ENCODE measurements at places on chromosomes 1 and 21.

GRCh38 chr1:161265305-161265704 lies 6.8 kb downstream of the PCP4L1 start:
- DNase-seq: no peak

- DNase-seq: no peak
Measured at GRCh38 chr1:115668579-115668978, 26.8 kb downstream of the VANGL1 start.

GRCh38 chr1:18535391-18536210 lies 54.9 kb downstream of the KLHDC7A start:
- no peak for DNase-seq

DNA sequence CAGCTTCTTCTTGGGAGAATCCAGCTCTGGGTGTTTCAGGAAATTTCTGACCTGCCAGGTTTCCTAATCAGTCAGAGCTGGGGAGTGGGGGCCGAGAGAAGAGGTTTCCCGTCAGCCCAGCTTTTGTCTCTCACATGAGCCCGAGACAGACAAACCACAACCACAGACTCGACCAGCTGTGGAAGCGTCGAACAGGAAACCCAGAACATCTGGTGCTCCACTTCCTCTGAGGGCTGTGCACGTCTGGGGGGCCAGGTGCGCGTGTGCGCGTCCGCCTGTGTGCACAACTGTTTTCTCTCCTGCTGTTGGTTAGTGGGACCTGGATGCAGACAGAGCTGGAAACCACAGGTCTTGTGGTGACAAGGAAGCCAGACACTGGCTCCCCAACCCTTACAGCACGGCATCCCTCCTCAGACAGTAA lies 113.0 kb upstream of the SLC25A33 start:
- DNase-seq: no peak

DNA sequence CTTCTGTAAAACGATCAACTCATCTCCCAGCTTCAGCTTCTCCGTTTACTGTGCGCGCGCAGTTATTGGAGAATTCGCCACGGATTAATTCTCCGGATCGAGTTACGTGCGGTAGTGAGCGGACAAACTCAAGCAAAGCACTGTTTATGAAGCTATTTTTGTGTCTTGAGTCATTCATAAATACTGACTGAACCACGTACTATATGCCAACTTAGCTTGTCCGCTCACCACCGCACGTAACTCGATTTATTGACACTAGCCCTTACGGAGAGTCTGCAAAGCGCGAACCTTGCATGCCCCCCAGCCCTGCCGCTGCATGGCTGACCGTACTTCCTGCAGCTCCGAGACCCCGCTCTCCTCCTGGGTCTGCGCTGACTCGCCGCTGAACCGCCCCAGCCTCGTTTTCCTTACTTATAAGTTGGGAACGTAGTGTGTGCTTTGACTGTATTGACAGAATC lies 773 bp downstream of the CHD1L start:
- DNase-seq: no peak

DNA sequence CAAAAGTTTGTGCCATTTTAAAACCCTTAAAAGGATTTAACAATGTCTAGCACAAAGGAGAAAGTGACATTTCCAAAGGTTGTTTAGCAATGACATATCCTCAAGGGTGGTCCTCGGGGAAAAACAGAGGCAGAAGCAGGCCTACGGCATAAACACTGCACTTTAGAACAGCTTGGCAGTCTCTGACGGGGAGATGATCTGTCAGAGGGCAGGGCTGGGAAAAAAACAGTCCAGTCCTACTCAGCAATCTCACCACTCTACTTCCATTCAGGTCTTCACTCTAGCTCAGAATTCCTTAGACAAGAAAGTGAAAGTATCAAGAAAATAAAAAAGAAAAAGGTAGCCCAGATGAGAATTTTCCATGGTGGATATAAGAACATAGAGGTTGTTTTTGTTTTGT lies 4.1 kb downstream of the CRYZ start:
- no peak for DNase-seq

GRCh38 chr1:188872376-188872775 lies 1605.3 kb downstream of the BRINP3 start:
- no peak for DNase-seq

DNA sequence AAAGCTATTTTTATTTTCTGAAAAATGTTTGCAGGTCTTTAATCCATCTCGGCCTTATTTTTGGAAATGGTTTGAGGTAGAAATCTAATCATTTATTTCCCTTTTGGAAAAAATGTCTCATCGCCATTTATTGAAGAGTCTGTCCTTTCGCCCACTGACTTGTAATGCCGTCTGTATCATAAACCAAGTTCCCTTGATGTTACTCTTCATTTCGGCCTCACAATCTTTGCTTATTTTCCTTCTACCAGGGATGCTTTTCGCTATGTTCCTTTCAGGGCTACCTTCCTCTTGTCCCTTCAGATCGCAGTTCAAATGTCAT lies 422 bp upstream of the RLF start:
- no peak for DNase-seq

DNA sequence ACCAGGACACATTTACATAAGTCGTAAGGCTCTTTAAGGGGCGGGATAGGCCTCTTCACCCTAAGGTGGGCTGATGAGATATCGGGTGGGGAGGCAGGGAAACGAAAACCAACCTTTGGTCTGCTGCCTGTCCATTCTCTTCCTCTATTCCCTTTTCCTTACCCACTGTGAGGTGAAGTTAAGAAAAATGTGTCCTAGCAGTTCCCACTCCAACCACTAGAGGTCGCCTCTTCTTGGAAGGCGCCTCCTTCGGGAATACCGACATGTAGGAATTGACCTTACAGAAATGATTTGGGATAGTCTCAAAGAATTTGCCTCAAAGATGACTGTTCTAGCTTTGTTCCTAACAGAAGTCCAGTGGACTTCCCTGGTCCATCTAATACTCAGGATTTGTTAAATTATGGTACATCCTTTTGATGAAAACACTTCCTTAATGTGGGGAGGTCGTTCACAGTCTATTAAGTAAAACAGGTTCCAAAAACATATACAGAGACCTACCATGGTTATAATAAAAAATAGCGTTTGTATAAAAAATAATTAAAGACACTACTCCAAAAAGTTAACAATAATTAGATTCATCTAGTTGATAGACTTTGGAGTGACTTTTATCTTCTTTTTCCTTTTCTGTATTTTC lies 14.1 kb downstream of the AZIN2 start:
- peak; percentile 74 for DNase-seq

GRCh38 chr1:189538271-189538670 lies 939.4 kb downstream of the BRINP3 start:
- DNase-seq: no peak

DNA sequence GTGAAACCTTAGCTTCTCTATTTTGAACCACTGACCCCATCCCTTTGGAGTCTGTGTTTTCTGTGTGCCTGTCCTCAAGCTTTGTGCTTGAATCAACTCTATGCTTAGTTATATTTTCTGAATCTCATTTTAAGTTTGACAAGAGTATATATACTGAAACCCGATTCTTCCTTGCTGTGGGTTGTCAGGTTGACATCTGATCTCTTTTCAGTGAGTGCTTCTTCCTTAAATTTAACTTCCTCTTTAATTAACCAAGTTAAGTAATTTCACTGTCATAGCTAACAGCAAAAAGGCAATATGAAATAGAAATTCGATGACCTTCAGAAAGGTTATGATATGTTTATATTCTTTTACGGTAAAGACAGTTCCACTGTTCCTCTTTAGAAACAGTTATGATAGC lies 69.4 kb downstream of the C1orf21 start:
- DNase-seq: no peak

- no peak for DNase-seq
Measured at GRCh38 chr1:214574598-214575411, 23.4 kb upstream of the PTPN14 start.

DNA sequence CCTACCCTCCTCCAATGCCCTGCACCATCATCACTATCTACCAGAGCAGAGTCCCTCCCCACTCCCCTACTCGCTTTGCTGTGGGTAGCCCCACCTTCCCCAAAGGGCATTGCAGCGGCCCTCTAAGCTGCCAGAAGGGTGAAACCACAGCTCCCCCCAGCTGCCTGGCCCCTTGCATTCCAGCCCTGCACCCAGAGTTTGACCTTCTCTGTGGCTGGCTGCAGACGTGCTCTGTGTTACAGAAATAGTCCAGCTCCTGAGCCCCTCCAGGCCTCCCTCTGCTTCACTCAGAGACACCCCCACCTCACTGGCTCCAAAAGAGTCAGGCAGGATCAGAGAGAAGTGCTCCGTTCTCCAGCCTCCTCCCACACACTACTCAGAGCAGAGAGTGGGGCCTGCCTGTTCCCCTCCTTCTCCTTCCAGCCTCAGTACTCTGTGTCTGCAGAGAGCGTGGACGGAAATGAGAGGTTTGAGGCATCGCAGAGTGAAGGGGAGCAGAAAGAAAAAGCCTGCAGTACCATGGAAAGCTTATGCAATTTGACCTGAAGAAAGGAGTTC lies 63.2 kb downstream of the PLEKHA6 start:
- no peak for DNase-seq
